ENCODE measurements at places on chromosomes 11 and 22.

DNA sequence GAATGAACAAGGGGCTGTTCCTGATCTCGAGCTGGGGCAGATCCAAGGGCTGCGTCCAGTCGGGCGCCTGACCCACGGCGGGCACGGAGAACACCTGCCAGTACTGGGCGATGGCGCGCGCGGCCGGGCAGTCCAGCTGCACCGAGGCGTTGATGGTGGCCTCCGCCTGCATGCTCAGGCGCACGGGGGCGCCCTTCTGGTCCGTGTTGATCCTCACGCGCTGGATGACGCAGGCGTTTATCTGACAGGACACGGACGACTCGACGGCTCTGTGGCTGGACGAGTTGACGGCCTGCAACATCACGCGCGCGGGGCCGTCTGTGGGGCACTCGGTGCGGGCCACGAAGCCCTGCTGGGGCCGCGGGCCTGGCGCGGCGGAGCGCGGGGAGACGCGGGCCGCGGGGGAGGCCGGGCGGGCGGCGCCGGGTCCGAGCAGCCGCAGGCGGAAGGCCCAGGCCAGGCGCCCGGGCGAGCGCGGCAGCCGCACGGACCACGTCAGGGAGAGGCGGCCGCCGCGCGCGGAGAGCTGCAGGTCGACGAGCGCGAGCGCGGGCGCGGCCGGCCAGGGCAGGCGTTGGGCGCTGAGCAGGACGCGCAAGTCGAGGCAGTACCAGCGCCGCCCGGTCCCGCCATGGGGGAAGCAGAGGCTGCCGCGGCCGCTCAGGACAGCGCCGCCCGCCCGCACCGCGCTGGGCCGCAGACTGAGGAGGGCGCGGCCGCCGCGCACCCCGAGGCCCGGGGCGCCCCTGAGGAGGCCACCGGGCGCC, 511 bp downstream of the PKDREJ start:
- DNase-seq, result no peak

DNA sequence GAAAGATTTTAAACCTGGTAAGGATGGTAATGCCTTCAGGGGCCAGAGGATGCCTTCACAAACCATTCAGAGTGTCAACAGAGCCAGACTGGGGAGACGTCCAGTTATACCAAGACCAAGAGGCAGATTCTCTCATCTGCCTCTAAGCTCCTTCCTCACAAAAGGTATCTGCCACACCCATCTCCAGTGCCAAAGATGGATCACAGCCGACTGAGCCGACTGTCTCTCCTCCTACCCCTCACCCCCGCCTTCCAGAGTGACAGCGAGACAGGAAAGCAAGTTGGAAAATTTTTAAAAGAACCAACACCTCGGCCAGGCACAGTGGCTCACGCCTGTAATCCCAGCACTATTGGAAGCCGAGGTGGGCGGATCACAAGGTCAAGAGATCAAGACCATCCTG, 79.1 kb upstream of the AKIP1 start:
- no peak for DNase-seq

DNA sequence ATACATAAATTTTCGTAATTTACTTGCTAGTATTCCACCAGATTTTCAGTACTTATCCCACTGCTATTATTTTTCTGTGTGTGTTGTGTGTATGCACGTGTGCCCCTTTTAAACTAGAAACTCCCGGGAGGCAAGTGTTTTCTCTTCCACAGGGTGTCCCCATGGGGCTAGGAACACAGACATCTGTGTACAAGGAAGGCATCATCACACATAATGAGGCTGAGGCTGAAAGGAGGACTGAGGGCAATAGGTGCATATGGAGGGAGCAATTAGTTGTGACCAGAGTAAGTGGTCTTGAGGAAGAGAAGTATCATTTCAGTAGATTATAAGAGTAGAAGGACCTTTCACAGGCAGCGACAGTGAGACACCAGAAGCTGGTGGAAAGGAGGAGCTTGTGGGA, 2.1 kb upstream of the DPAGT1 start:
- DNase-seq, result no peak

DNA sequence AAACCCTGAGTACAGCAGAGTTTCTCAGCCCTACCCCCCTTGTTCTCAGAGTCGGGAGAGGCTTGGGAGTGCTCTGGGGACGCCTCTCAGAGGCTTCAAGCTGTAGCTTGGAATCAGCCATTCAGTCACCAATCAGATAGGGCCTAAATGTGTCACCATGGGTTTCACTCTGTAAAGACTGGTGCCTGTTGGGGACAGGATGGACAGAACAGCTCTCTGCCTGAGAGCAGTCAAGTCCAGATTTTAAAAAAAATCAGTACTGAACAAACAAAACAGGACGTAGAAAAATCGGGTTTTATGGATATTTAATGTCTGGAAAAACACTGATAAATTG, 1.3 kb downstream of the FADD start:
- no peak for DNase-seq

- DNase-seq, result no peak
Measured at GRCh38 chr22:46866591-46866990, 104.1 kb downstream of the TBC1D22A start.

GRCh38 chr11:60482361-60482760, 10.2 kb upstream of the MS4A12 start:
- no peak for DNase-seq

DNA sequence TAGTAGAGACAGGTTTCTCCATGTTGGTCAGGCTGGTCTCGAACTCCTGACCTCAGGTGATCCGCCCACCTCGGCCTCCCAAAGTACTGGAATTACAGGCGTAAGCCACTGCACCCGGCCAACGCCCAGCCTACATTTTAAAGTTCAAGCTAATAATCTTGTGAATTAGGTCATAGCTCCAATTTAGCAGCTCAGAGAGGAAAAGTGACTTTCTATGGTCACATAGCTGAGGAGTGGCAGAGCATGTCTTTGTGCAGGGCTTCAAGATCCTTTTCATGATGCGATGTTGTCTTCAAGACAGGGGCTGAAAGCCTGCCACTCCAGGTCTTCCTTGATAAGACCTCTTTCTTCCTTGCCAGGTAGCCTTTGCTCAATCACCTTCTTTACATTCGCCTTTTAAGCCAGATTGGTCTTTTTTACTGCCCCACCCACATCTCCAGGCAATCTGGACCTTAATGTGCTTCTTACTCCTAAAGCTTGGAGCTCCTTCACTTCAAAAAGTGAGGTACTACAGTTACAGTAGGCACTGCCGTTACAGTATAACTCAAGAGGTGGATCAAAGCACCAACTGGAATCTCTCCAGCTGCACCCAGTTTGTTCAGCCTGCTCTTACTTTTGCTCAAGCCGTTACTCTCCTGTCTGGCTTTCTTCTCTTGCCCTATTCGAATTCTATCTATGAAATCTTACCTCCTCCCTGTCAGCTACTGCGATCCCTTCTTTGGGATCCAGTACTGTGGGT, 18.2 kb downstream of the YWHAH start:
- no peak for DNase-seq

DNA sequence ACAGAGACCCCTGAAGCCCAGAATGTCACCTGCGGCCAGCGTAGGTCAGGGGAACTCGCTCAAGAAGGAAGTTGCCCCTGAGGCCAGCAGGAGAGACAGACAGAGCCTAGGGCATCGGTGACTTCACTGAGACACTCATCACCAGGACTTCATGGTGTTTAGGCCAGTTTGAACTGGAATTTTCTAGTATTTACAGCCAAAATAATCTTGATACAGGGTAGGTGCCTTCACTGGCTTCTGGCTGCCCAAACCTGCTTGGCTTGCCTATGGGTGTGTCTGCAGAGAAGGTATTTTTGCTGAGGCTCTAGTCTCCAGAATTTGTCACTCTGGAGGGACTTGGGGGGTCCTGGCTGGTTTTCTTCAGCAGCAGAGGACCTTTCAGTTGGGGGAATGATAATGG, 86.6 kb downstream of the FBXO7 start:
- DNase-seq, result no peak

DNA sequence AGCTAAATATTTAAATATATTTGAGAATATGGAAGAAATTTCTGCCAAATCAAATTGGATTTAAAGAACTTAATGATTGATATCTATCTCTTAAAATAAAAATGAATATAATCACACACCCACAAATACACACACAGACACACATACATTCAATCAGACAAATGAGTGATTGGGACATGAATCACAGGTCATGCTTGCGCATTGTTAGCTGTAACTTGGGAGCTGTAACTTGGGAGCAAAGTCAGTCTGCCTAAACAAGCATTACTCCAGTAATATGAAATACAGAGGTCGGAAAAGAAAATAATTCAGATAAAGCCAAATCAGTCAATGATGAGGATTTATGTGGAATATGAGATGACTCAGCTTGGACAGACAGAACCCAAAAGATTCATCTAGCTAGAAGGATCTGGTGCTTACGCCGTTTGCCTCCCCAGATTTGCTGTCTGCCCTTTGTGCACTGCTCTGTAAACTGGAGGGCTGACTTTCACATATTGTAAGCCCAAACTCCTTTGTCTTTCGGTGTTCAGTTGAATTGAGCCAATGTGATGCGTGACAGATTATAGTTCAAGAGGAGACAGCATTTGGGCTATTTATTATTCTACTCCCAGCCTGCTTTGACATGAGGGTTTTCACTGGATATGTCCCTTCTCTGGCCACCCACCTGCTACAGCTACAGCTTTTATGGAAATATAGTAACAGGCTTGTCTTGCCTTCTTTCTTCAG, 1.6 kb downstream of the OR56B1 start:
- DNase-seq, result no peak

DNA sequence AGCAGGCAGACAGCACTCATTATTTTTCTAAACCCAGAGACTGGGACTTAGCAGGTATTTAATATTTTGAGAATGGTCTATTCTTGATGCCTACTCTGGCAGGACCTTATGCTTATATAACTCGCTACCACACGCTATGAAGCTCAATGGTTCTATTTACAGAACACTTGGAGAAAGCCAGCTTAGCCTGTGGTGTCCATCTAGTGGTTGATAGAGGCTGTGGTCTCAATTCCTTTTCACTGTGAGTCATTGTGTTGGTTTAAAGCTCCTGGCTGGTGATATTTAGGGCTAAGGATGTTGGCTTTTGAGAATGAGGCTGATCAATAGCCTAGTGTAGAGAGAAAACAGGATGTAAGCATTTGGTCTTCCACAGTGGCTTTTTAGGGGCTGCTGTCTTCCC, 206.4 kb downstream of the DBX1 start:
- DNase-seq, result no peak

- DNase-seq, result no peak
Measured at GRCh38 chr11:88704485-88704884, 361.3 kb downstream of the GRM5 start.

GRCh38 chr11:11411401-11411985, 58.4 kb upstream of the CSNK2A3 start:
- no peak for DNase-seq

DNA sequence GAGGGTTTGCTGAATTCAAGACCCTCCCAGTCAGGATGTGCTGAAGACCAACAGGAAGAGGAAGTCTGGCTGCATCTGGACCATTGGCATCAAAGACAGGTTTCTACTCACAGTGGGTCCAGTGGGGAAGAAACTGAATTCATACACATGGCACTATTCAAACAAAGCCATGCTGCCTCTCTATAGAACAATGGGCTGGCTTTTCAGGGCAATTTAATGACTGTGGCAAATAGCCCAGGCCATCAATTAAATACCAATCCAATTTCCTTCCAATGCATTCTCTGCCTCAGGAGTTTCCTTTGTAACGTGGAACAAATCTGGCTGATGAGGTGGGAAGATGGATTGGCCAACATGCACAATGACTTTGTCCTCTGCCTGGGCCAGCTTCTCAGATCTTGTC, 98.6 kb downstream of the SEZ6L start:
- no peak for DNase-seq

GRCh38 chr11:11306855-11307254, 46.2 kb downstream of the CSNK2A3 start:
- no peak for DNase-seq

DNA sequence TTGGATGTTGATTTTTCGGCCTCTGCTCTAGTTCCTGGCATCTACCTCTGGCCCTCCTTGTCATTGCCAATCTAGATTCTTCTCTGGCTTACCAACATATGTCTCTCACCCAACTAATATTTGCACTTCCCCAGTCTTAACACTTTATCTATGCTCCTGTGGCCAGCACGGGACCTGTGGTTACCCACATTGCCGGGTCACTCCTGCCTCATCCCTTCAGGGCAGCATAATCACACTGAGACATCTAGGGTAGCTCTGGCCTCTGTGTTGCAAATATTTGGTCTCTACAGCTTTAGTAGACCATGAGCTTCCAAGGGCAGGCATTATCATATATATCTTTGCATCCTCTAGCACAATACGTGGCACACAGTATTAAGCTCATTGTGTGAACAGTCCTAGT, 182.0 kb upstream of the ARHGAP20 start:
- no peak for DNase-seq

DNA sequence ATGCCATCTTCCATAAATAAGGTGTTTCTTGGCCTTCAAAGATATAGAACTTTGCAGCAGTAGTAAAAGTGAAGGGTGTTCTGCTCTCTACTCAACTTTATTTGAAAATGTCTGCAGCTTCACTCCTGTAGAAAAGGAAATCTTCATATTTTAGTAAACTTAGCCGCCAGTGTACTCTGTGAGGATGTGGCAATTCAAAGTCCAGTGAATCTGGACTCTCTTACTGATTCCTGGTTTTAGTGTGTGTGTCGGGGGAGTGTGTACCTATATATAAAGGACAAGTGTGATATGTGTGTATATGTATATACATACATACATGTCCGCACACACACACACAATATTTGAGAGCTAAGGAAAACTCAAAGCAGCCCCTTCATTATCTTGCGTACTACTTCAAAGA, 134.3 kb upstream of the LDLRAD3 start:
- DNase-seq, result no peak

DNA sequence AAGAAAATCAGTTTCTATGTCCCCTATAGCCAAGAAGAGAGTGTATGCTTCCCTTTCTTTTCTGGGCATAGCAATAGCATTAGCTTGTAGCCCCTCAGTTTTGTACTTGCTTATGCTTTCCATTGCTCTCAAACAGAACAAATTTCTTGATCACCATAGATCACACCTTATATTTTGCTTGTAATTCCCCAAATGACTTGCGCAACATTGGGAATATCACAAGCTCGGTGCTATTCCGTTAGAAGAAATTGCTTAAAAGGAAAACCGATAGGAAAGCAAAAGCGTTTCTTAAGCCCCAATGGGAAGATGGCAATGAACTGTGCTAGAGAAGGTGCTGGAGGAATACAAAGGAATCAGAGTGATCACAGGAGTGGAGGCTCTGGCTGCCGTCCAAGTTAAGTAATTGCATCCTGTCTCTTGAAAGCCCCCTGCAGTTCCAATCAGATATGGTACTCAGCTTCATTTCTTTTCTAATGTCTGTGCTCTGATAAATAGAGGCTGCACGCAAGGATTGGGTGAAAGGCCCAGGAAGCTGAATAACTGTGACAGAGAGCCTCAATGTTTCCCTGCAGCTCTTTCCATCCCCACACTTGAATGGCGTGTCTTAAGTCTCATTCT, 182.1 kb upstream of the KIRREL3 start:
- no peak for DNase-seq

- DNase-seq, result no peak
Measured at GRCh38 chr11:27209562-27210005, 153.4 kb downstream of the CCDC34 start.

- DNase-seq, result no peak
Measured at GRCh38 chr22:47417699-47418098, 655.2 kb downstream of the TBC1D22A start.

GRCh38 chr11:115707180-115707905, 203.1 kb upstream of the CADM1 start:
- DNase-seq, result no peak

All from stimulated activated CD4-positive, alpha-beta T cell treated with anti-CD3 and anti-CD28 coated beads, Interleukin-15, amount 100 ng/mL, for 1 hour (primary cell).